ENCODE measurements at places on chromosomes 16 and 17.

DNA sequence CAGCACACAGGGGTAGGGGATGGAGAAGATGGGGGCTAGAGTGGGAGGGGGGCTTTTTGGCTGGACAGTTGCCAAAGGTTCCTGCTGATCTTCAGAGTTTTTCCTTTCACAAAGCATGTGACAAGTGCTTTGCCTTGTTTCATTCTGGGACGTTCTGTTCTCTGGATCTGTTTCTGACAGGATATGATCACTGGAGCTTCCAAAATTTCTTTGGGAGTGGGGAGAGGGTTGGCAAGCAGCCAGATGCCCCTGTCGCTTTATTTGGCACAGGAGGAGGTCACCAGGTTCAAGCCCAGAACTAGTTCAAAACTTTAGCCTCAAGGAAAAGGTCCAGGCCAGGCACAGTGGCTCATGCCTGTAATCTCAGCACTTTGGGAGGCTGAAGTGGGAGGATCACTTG is 68.5 kb upstream of the TBX2 start:
- no peak for DNase-seq

DNA sequence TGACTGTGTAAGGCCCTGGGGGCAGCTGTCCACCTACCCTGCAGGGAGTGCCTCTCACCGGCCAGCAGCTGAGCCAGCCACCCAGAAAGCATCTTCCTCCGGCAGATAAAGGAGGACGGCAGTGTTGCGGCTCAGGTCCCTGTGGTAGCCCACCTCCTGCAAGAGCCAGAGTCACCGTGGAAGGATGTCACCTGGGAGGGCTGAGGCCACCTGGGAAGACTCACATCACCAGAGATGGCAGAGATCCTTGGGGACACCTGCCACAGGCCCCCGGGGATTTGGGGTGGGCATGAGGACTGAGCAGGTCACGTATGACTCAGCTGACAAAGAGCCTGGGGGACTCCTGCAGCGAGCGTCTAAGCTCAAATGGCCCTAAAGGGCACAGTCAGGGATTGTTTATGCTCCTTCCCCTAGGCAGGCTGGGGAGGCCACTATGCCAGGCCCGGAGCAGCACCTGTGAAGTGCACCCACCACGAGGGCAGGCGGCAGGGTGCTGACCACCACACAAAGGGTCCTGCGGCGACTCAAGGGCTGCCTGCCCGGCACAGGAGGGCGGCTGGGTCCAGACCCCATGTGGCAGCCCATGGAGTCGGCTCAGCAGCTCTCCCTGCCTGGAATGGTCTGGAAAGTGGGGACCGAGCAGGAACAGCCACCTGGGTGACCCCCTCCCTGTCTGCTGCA is 44.1 kb downstream of the TNFRSF13B start:
- DNase-seq, result no peak

DNA sequence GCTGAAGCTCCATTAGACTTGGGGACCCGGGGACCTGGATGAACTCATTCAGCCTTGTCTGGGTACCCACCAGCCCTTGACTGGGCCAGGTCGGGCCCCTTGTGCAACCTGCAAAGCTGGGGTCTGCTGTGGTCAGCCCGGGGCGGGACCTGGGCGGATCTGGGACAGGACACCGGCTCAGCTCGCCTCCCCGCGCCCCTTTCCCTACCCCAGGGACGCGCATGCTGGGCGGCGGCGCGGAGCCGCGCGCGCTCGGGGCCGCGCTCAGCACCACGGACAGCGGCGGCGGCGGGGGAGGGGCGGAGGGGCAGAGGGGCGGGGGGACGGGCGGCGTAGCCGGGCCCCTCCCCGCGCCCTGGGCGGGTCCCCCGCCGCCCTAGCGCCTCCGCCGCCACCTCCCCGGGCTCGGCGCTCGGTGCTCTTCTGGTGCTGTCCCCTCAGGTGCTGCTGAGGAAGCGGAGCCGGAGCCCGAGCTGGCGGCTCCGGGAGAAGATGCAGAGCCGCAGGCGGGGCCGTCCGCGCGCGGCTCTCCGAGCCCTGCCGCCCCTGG is 7.4 kb downstream of the ACD start:
- DNase-seq, result no peak

GRCh38 chr17:51765282-51766135 is 393.0 kb downstream of the CA10 start:
- no peak for DNase-seq

DNA sequence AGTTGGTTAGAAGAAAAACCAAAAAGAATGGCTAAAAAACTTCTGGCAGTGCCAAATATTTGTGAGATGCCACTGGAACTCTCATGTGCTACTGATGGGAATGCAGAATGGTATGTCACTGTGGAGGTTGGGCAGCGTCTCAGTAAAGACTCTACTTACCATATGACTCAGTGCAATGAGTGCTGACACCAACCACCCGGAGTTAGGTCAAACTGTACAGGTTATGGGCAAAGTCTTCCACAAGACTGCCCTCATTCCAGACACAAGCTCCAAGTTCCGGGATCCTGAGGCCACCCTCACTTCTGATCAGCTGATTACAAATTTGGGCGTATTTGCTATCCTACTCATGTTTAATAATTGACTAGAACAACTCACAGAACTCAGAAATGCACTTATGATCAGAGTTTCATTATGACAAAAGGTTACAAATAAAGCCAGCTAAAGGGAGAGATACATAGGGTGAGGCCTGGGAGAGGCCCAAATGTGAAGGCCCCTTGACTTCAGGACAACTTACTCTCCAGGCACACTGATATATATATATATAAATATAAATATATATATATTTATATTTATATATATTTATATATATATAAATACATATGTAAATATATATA is 114.9 kb downstream of the TRIM37 start:
- DNase-seq, result no peak

DNA sequence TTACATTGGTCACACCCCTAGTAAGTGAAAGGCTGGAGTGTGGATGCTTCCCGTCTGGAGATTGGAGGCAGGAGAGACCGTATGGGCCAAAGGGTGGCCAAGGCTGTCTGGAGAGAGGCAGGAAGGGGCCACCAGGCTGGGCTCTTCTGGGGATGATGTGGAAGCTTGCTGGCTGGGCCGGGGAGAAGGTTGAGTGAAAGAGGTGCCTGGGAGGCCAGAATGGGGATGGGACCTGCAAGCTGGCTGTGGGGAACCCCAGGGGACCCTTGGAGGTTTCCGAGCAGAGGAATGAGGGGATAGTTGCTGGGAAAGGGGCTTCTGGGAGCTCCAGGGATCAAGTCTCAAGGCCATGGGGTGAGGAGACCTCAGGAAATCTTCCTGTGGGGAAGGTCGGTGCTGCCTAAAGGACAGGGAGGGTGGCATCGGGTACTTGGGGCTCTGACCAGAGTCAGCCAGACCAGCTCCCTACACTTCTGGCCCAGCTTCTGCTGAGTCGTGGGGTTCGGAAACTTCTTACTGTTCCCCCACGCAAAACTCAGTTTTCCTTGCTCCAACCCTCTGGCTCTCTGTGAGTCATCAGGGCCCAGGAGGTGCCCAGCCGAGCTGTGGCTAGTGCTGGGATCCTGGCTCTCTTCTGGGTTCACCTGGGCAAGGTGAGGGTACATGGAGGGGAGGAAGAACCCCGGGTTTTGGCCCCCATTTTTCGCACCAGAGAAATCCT is 3.1 kb downstream of the MRC2 start:
- no peak for DNase-seq
